ENCODE measurements at places on chromosomes 3 and 15.

GRCh38 chr15:34241376-34242330 is 16.8 kb downstream of the EMC4 start:
- DNase-seq = no peak

GRCh38 chr3:65776081-65776480 is 262.6 kb downstream of the MAGI1 start:
- DNase-seq = no peak

DNA sequence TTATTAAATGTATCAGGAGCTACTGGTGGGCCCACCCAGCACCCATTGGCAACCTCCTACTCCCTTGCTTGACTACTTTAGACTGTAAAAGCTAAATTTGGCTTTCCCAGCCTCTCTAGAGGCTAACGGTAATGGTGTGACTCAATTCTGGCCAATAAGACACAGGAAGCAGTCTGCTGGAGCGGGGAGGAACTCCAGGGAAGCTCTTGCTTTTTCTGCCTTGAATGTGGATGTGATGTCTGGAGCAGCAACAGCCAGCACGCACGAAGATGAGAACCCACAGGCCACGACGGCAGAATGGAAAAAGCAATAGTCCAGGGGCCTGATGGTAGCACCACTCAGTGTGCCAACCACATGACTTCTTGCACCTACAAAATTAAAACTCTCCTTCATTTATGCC is 39.9 kb downstream of the RAB6B start:
- no peak for DNase-seq

DNA sequence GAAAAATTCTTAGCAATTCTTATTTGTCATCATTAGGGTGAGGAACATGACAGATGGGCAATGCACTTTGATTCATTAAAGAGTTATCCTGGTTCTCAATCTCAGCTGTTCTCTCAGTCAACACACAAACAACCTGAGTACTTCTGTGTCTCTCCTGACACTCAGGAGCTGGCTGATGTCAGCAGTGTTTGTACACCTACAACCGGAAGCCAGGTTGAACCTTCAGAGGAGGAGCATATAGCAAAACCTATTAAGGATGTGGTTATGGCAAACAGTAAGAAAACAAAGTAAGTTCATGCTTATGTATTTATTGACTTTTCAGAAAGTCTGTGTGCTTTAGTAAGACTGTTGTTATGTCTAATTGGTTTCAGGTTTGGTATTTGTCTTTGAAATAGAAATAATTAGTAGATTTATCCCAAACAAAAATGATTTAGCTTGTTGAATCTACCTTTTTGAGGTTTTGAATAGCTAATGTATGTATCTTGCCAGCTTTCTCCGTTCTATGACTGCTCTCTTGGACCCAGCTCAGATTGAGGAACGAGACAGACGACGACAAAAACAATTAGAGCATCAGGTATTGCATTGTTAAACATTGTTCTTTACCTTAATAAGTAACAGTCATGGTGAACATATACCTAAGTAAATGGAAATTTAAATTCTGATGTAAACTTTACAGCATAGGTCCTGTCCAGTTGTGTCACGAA is 36.6 kb downstream of the CCDC66 start:
- DNase-seq = no peak

DNA sequence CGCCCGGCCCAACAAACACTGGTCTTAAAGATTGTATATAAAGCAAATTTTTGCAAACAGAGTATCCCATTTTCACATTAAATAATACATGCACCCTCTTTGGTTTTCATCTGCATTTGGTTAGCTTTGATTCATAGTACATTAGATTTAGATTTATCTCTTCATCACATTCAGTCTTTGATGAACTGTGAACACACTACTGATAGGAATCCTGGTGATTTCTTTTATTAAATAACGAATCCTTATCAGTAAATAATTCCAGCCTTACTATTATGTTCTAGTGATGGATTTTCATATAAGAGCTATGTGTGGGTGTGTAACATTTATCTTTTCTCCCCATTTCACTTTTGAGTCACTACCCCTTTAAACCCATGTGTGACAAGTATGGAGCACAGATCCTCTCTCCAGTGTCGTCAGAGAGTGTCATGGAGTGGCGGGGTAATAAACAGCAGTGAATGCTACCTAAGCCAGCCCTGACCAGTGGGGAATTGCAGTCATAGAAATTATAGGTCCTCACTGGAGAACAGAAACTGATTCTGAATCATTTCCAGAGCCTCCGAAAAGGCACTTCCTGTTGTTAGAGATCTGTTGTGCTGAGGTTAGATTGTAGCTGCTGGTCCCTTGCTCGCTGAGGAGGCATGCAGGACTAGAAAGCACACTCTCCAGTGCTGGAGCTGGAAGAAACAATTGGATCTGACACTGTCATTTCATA is 22.0 kb downstream of the SLC7A14 start:
- DNase-seq = no peak

GRCh38 chr3:194134231-194134756 is 1.7 kb upstream of the HES1 start:
- no peak for DNase-seq

DNA sequence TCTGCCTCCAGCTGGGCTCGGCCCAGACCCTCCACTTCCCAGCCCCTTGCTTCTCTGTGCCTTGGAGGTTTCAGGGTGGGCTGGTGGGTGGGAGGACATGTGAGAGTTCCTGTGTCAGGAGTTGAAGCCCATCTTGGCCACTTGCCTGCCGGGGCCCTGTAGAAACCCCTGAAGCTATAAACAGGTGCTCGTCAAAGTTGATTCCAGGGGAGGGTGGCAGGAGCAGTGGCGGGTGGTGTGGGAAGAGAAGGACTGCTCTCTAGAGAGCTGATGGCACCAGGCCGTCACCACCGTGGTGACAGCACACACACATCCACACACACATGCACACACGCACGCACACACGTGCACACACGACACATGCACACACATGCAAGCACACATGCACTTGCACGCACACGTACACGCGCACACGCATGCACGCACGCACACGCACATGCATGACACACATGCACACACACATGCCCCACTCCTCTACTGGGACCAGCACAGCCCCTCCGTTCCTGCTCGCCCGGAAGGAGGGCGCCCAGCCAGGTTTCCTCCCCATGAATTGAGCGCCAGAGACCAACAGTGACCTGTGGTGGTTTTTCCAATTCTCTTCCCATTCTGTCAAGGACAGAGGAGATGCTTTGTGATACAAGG is 56.3 kb upstream of the CGNL1 start:
- no peak for DNase-seq

DNA sequence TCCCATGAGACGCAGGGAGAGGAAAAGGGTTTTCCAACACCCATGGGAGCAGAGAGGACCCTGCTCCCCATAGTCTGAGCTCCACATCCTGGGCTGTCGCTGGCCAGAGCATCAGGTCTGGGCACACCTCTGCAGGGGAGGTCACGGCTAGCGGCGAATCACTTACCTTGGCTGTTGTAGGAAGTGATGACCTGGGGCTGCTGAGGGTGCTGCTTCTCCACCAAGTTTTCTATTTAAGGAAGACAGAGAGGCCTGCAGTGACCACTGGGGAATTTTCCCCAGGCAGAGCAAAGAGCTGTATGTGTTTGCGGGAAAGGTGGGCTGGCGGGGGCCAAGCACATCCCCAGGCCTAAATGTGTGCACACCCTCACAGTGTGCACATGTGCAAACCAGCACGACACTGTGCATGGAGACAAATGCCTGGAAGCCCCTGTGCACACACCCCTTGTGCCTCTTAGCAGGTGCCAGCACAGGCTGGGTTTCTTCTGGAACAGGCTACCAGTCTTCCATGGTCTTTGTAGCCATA is 7.6 kb downstream of the KY start:
- no peak for DNase-seq

GRCh38 chr3:166114448-166114847 is 277.2 kb upstream of the BCHE start:
- DNase-seq = no peak

DNA sequence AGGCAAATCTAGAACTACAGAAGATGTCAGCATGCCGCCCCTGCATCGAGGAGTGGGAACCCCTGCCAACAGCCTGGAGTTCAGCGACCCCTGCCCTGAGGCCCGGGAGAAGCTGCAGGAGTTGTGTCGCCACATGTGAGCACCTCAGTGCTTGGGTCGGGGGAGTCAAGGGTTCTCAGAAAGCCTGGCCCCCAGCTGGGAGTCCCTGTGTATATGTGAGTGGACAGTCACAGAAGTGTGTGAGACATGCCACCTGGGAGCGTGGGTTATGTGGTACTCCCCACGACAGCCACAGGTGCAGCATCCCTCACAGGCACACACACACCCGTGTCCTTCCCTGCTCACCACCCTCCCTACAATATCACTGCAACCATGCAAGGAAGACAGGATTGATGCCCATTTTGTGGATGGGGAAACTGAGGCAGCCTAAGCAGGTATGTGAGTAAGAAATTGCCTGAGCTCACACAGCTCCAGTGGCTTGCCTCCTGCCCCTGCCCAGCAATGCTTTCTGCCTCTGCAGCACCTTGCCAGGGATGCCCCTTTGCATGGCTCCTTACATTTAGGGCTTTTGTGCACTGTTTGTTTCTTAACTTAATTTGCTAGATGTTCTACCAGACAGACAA is 28.3 kb downstream of the C3orf20 start:
- no peak for DNase-seq

- no peak for DNase-seq
These were observed 151.3 kb upstream of the LPP start for GRCh38 chr3:188002626-188003138.

- DNase-seq = no peak
These were observed 145.3 kb downstream of the TJP1 start for GRCh38 chr15:29676961-29677402.

GRCh38 chr3:22843854-22844253 is 359.3 kb upstream of the UBE2E2 start:
- no peak for DNase-seq

- no peak for DNase-seq
These were observed 90.8 kb upstream of the CMC1 start for GRCh38 chr3:28150465-28151206.

GRCh38 chr3:177410730-177411129 is 213.4 kb upstream of the TBL1XR1 start:
- no peak for DNase-seq

- no peak for DNase-seq
These were observed 126.5 kb downstream of the SUCNR1 start for GRCh38 chr3:151999936-152000335.

DNA sequence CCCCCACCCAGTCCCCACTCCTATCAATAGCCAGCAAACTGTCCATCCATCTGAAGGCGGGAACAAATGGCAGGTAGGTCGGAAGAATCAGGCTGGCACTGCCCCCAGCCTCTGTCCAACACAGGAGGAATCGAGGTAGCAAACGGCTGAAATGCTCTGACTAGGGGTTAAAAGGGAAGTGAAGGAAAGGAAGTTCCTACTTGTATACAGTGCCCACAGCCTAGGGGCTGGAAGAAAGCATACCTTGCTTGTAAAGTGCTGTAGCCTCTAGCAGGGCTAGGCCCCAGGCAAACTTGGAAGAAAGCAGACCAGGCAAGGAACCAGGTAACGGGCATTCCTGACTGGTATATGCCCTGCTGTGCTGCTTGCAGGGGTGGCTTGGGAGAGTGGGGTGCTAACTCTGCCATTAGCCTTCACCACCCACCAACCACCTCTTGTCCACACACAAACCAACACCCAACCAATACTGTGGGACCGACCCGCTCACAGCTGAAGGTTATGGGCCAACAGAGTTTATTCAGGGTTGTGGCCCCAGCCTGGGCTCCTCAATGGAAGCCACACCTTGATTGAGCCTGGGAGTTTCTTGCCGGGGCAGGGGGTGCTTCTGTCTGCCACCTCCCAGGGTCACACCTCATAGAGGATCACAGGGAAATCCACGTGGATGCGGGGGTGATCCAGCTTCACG is 2.4 kb downstream of the TUSC2 start:
- no peak for DNase-seq

DNA sequence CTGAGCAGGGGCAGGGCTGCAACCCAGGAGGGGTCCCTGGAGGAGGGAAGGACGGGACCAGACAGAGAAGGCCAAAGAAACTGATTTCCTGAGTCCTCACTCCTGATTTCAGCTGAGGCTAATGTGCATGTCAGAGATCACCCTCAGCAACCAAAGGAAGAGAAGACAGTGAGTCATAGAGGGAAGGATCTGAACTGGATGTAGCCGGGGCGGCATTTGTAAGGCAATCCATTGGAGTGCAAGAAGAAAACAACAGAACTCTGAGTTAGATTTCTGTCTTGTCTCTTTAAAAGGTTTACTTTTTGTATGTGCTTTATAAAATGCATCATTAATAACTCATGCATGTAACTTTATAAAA is 105.3 kb upstream of the AGBL1 start:
- DNase-seq = peak; percentile 39

GRCh38 chr3:15477951-15478639 is 43.4 kb downstream of the COLQ start:
- no peak for DNase-seq

DNA sequence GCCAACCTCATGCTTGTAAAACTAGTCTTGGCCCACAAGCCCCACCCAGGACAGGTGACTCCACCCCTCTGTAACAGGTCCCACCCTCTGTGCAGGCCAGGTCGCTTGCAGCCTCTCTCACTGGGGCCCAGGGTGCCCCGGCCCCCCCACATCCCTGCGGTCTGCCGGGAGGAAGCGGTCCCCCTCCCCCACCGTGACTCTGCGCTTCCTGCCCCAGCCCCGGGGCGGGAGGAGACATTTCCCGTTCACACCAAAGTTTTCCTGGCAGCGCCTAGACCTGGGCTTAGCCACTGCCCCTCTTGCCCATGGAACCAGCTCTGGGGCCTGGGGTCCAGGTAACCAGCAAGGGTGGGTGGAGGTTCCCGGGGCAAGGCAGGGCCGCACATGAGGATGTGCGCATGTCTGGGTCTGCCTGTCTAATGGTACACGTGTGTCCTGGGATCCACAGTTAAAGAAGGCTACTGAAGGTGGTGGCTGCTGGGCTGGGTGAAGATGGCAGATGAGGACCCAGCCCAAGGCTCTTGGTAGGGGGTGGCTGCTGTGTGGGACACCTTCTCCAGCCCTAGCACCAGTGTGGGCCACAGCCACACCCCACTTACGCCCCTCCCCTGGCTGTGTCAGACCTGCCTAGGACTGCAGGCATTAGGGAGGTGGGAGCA is 8.4 kb downstream of the NBEAL2 start:
- DNase-seq = no peak

Measured in HS-27A (cell line).